ENCODE measurements at places on chromosomes 3 and 15.

- DNase-seq, result no peak
Measured at GRCh38 chr3:53350652-53351051, 3.3 kb upstream of the DCP1A start.

DNA sequence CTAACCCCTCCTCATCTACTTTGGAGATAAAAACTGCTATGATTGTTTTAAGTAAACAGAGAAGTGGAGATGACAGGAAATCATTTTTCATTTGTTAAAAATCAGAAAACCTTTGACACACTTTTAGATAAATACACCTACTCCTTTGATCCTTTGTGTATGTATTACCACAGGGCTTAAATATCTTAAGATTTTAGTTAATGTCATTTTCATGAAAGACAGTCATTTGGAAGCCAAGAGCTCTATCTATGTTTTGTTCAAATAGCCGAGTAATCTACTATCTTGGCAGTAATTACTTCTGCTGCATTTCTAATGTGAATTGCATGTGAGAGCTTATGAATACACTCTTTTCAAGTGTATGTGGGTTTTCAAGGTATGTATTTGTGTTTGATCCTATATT, 2.0 kb downstream of the ARPP21 start:
- no peak for DNase-seq

- no peak for DNase-seq
Measured at GRCh38 chr3:132079147-132079546, 44.3 kb upstream of the CPNE4 start.

GRCh38 chr3:171765511-171765887, 44.8 kb downstream of the PLD1 start:
- DNase-seq, result no peak
